ENCODE measurements at places on chromosomes 16 and 17. TPM values are rescaled to one million over a fixed set of nuclear protein-coding genes. Genes with fewer than 3 reads are reported as not detected.

TLCD2 gene
- total RNA-seq, result 16.1 TPM

DNA sequence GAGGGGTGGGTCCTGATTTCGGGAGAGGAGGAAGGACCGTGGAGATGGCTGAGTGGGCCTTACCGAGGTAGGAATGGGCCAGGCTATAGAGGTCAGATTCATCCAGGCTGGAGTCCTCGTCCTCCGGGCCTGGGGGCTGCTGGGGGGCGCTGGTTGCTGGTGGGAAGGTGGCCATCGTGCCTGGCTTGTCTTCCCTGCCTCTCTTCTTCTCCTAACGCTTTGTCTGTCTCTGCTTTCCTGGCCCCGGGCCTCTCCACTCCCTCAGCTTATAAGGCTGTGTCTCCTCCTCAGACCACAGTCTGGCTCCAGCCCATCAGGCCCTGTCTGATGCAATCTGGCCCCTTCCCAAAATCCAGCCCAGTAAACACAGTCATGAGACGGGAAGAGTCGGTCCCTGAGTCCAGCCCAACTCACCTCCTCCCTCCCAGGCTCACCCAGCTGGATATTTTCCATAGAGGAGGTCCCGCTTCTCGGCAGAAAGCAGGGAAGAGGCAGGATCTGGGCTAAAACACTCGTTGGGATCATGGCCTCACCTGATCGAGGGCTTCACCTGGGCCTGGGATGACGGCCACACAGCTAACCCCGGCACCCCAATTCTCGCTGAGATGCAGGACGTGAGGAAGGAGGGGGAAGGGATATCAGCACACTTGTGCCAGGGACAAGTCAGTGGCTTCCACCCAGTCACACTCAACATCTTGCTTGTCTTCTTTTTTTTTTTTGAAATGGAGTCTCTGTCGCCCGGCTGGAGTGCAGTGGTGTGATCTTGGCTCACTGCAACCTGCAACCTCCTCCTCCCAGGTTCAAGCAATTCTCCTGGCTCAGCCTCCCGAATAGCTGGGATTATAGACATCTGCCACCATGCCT lies at the start of gene NUPR1:
Gene NUPR1, minus strand, starts transcription at position 242 of the 864 bp plus-strand sequence. Its CDS starts 67 bp downstream, at position 175.
- no peaks in the 10 kb centered on the region for H3K36me3 ChIP-seq
- H3K27me3 ChIP-seq, result no peaks in the 10 kb centered on the region
- peak; percentile 94 for DNase-seq
- H3K4me1 ChIP-seq, result peaks cover 23% of the 10 kb centered on the region

PHOSPHO1 gene
- 0.30 TPM for total RNA-seq

ZPBP2 gene
- total RNA-seq, result not detected

GRCh38 chr16:50967827-50968612 lies 183.1 kb downstream of the SALL1 start:
- no peaks in the 10 kb centered on the region for H3K36me3 ChIP-seq
- no peak overlapping the region for H3K4me3 ChIP-seq
- H3K27me3 ChIP-seq, result no peaks in the 10 kb centered on the region
- no peak overlapping the region for H3K27ac ChIP-seq
- no peak for DNase-seq

- no peaks in the 10 kb centered on the region for H3K27me3 ChIP-seq
- peak overlapping the region; percentile 79 for H3K27ac ChIP-seq
- peaks cover 47% of the 10 kb centered on the region for H3K4me1 ChIP-seq
- no peaks in the 10 kb centered on the region for H3K36me3 ChIP-seq
These were observed 82.9 kb downstream of the GAS7 start for GRCh38 chr17:10115536-10115932.

CTF1 gene
- 5.8 TPM for total RNA-seq

GRCh38 chr16:48632137-48632774 lies 22.3 kb upstream of the N4BP1 start:
- H3K4me1 ChIP-seq, result peaks cover 3% of the 10 kb centered on the region
- no peaks in the 10 kb centered on the region for H3K36me3 ChIP-seq
- no peak overlapping the region for H3K4me3 ChIP-seq

DNA sequence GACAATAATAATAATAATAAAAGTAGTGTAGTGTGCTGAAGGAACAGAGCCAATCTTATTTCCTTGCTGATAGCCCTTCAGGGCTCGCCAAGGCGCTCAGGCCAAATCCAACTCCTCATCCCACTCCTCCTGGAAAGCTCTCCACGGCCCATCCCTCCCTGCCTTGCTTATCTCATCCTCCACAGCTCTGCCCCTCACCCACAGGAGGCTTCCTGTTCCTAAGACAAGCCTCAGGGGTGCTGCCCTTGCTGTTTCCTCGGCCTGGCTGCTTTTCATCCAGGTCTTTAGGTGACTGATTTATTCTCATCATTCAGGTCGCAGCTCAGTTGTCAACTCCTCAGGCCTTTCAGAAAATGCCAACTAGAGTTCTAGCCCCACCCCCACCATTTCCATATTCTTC lies 11.2 kb downstream of the GTF3C1 start:
- no peaks in the 10 kb centered on the region for H3K27me3 ChIP-seq
- peak overlapping the region; percentile 42 for H3K27ac ChIP-seq
- H3K4me1 ChIP-seq, result no peaks in the 10 kb centered on the region
- no peak for DNase-seq
- H3K36me3 ChIP-seq, result peaks cover 39% of the 10 kb centered on the region

ASPA gene
- 7.6 TPM for total RNA-seq

GRCh38 chr16:46673320-46674013 lies 15.5 kb downstream of the VPS35 start:
- H3K27ac ChIP-seq, result no peak overlapping the region
- no peak for DNase-seq
- no peaks in the 10 kb centered on the region for H3K27me3 ChIP-seq
- H3K4me1 ChIP-seq, result no peaks in the 10 kb centered on the region
- no peak overlapping the region for H3K4me3 ChIP-seq

Data from upper lobe of left lung (tissue), 6 donors.